Stimulated activated CD8-positive, alpha-beta memory T cell treated with anti-CD3 and anti-CD28 coated beads, Interleukin-7, amount 100 ng/mL, for 48 hours (primary cell): ENCODE measurements at places on chromosomes 7 and 10.

- no peak for DNase-seq
Observed at GRCh38 chr7:151891753-151892152, 14.8 kb upstream of the PRKAG2 start.

- no peak for DNase-seq
Observed at GRCh38 chr10:386771-387592, 251.7 kb downstream of the ZMYND11 start.

DNA sequence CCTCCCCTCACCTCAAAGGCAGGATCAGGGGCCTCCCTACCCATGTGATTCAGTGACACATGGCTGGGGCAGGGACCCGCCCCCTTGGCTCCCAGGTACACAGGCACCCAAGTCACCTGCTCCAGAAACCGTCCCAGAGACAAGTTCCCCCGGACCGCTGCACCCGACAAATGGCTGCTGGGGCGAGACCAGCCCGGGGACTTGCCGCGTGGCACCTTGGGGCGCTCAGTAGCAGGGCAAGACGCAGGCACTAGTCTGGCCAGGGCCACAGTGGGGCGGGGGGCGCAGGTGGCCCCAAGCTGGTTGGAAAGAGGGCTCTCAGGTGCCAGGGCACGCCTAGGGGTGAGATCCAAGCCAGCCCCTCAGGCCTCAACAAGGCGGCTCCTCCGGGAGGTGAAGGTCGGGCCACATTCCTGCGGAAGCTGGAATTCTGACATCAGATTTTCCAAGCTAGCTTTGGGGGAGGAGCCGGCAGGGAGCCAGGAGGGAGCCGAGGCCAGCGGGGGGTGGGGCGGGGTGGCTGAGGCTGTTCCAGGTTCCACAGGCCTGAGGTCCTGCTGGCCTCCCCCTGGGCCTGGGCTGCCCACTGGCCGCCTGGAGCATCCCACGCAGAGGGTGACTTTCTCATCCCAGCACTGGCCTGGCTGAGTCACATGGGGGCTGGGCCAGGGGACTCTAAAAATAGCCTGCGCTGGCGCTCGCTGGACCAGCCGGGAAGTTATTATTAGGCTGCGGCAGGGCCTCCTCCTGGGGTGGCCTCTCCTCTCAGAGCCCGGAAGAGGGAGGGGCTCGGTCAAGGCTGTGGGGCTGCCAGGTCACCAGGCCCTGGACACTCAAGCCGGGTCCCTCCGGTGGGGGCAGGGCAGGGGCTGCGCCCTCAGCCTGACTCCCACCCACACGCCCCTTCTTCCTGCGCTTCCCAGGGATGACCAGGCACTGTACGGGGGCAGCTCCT is 20.5 kb upstream of the INPP5A start:
- DNase-seq, result no peak

DNA sequence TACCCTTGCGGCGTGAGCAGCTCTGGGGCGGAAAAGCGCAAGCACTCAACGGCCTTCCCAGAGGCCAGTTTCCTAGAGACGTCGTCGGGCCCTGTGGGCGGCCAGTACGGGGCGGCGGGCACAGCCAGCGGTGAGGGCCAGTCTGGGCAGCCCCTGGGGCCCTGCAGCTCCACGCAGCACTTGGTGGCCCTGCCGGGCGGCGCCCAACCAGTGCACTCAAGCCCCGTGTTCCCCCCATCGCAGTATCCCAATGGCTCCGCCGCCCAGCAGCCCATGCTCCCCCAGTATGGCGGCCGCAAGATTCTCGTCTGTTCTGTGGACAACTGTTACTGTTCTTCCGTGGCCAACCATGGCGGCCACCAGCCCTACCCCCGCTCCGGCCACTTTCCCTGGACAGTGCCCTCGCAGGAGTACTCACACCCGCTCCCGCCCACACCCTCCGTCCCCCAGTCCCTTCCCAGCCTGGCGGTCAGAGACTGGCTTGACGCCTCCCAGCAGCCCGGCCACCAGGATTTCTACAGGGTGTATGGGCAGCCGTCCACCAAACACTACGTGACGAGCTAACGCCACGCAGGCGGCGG is 12.6 kb downstream of the TRIM8 start:
- DNase-seq, result no peak

GRCh38 chr10:104281694-104282093 is 12.7 kb downstream of the GSTO2 start:
- DNase-seq, result no peak

GRCh38 chr7:17696422-17696821 is 243.9 kb downstream of the SNX13 start:
- DNase-seq, result no peak

DNA sequence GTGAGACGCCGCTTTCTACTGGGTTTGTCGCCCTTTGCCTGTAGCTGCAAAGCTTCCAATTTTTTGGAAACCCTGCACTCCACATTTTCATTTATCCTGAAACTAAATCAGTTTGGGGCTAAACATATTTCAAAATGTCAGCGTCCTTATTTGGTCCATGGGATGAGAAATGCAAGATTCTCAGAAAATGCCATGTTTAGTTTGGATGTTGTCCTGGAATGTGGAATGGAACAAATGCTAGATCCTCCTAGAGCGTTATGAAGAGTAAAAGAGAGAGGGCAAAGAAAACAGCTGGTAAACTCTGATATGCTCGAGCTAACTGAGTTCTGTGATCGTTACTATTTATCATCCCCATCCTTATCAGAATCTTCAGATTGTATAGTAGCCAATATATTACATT is 236.9 kb downstream of the KLF6 start:
- DNase-seq, result no peak

DNA sequence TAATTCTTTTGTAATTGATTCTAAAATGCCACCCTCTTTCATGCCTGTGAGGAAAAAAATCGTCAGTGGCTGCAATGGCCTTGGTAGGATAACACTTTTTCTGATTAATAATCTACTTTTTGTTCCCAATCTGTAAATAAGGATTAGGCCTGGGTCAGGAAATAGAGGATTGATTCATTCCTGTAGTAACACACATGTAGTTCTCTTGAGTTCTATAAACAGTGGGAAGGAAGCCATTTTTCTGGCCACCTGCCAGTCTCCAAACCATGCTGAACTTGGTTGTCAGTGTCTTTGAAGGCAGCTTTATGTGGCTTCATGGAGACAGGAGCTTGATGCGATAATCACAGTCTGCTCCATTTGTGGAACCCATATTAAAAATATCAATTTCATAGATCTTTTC is 169.3 kb upstream of the NFE2L3 start:
- DNase-seq, result no peak

DNA sequence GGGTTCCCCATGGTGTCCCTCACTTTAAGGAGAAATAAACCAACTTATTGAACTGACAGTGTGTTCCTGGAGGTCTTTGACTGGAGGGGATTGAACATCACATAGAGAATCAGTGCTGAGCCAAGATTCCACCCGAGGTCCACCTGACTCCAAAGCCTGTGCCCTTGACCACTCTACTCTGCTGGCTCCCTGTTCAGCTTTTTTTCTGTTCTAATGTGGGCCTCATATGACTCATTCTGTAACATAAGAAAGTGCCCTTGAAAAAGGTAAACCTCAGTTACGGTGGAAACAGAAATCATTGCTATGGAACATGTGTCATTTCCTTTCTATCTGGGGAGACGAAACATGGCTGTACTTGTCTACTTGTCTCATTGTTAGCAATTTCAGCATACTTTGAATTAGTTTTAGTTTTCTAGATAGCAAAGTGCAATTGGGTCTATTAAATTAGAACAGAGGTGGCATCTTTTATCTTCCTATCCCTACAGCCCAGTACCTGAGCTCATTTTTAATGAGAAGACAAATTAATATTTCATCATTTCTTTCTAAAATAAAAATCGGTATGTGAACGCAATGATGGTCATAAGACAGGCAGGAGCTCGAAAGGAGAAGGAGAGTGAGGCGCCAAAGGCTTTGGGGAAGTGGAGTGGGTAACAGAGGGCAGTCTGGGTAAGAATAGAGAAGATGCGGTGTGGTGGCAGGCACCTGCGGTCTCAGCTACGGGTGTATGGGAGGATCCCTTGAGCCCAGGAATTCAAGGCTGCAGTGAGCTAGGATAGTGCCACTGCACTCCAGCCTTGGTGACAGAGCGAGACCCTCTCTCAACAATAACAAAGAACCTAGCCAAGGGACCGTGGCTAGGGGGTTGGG is 1.5 kb downstream of the GSDME start:
- no peak for DNase-seq

GRCh38 chr7:29265208-29265923 is 70.8 kb downstream of the CHN2 start:
- no peak for DNase-seq

GRCh38 chr10:34047389-34047788 is 712.9 kb upstream of the NRP1 start:
- DNase-seq, result no peak

- no peak for DNase-seq
Observed at GRCh38 chr7:112481833-112482670, 1.3 kb downstream of the LSMEM1 start.

GRCh38 chr10:16231176-16231575 is 205.6 kb upstream of the PTER start:
- no peak for DNase-seq

GRCh38 chr10:72889391-72889831 is 4.1 kb upstream of the OIT3 start:
- DNase-seq, result no peak

GRCh38 chr7:50145226-50145625 is 52.2 kb upstream of the ZPBP start:
- no peak for DNase-seq

GRCh38 chr10:34473174-34474008 is 341.7 kb downstream of the PARD3 start:
- DNase-seq, result no peak

- DNase-seq, result no peak
Observed at GRCh38 chr7:68958571-68958970, 639.7 kb upstream of the AUTS2 start.

DNA sequence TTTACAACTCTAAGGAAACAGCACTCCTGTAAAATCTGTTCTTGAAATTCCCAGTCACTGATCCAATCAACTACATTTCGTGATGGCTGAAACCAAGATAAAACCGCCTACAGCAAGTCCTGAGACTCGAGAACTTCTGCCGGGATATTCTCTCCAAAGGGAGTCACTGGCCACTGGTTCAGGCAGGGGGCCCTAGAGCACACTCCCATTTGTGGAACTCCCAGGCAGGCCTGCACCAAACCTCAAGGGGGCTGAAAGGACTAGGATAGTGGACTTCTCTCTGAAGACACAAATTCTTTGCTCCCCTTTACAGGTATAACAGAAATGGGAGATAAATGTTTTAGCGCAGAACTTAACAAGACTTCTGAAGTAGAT is 16.3 kb downstream of the CYTH3 start:
- DNase-seq, result no peak

DNA sequence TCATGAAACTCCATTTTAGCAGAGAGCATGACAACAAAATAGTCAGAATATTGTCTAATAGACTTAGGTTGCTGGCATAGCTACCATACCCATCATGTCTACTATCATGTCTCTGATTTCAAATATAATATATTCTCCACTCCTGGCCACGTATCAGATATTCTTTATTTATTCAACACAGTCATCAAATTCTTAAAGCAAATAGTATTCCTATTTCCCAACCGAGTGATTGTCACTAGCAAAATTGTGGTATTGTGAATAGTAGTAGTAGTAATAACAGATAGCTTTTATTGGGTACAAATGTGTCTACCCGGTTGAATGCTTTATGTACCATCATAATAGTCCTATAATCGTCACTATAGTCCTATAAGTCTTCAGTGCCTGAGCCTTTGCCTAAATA is 918.6 kb downstream of the KCNMA1 start:
- no peak for DNase-seq
